Fibroblast of lung (primary cell): ENCODE measurements at places on chromosomes 1 and 21. TPM values are rescaled to one million over a fixed set of nuclear protein-coding genes. Genes with fewer than 3 reads are reported as not detected.

The PIK3R3 gene
- total RNA-seq, result 1.8 and 3.3 TPM in 2 replicates

The LGR6 gene
- not detected in 2 replicates for total RNA-seq

DNA sequence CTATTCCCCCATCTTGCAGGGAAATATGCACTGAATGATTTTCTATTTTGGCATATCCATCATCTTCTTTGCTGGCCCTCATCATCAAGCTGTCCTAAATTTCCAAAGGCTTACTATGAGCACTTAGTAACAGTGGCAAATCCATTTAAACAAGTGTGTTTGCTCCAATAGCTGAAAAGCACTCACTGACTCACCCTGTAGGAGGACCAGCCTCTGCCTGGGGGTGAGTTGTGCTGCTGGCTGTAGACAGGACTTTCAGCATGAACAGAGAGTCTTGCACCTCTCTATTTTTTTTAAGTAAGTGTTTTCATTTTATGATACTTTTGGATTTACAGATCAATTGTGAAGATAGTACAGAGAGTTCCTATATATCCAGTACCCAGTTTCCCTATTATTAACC is 97.3 kb downstream of the SLC35F3 start:
- H3K4me3 ChIP-seq, result no peak overlapping the region
- DNase-seq, result peak; percentile 10
- no peaks in the 10 kb centered on the region for H3K27me3 ChIP-seq
- H3K27ac ChIP-seq, result no peak overlapping the region
- no peaks in the 10 kb centered on the region for H3K4me1 ChIP-seq

GRCh38 chr1:174519844-174520243 is 72.1 kb downstream of the GPR52 start:
- H3K4me1 ChIP-seq, result no peaks in the 10 kb centered on the region
- no peak overlapping the region for H3K27ac ChIP-seq
- H3K4me3 ChIP-seq, result no peak overlapping the region
- no peak for DNase-seq

DNA sequence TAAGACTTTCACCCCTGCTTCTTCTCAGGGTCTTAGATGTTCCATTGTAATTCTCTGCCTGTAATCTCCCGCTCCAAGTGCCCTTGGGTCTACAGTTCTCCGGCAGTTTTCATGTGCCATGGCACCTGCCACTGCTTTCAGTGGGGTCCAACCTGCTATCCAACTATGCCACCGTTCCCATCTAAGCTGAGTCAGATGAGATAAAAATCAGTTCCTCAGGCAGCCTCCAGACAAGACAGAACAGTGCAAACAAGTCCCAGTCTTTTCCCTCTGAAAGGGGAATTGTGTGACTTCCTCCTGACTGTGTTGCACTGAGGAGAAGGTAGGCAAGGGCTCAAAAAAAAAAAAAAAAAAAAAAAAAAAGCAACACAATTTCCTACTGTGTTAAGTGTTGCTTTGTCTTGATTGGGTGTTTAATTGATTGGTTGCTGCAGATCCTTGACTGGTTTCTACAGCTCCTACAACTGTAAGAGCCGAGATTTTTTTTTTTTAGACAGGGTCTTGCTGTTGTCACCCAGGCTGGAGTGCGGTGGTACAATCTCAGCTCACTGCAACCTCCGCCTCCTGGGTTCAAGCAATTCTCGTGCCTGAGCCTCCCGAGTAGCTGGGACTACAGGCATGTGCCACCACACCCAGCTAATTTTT is 50.7 kb downstream of the EBNA1BP2 start:
- no peaks in the 10 kb centered on the region for H3K27me3 ChIP-seq
- no peak overlapping the region for H3K4me3 ChIP-seq
- H3K36me3 ChIP-seq, result no peaks in the 10 kb centered on the region
- H3K4me1 ChIP-seq, result no peaks in the 10 kb centered on the region

DNA sequence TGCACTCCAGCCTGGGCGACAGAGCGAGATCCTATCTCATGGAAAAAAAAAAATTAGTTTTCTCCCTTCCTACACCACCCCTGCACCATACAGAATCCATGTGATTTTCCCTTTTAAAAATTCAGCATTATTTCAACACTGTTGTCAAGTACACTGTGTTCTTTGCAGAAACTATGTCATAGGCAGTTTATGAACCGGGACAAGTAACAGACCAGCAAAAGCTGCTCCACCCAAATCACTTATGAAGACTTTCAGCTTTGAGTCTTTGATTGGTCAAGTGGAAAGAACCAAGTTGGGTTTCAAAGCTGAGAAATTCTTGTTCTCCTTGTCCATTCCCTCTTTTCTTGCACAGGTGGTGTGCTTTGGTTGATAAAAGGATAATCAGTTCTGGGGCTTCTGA is 173.0 kb downstream of the CDC7 start:
- no peaks in the 10 kb centered on the region for H3K4me1 ChIP-seq
- H3K4me3 ChIP-seq, result no peak overlapping the region
- H3K27ac ChIP-seq, result no peak overlapping the region
- no peak for DNase-seq
- H3K27me3 ChIP-seq, result no peaks in the 10 kb centered on the region

- peaks cover 88% of the 10 kb centered on the region for H3K27me3 ChIP-seq
- no peak for DNase-seq
- no peaks in the 10 kb centered on the region for H3K36me3 ChIP-seq
- no peak overlapping the region for H3K27ac ChIP-seq
These were observed 10.0 kb downstream of the RNF220 start for GRCh38 chr1:44415013-44415412.

GRCh38 chr21:46128106-46128932 is 27.1 kb downstream of the FTCD start:
- DNase-seq, result no peak
- peaks cover 71% of the 10 kb centered on the region for H3K36me3 ChIP-seq

- H3K4me3 ChIP-seq, result no peak overlapping the region
- no peak overlapping the region for H3K27ac ChIP-seq
- no peaks in the 10 kb centered on the region for H3K36me3 ChIP-seq
- H3K4me1 ChIP-seq, result no peaks in the 10 kb centered on the region
These were observed 53.9 kb downstream of the VCAM1 start for GRCh38 chr1:100773444-100773843.

DNA sequence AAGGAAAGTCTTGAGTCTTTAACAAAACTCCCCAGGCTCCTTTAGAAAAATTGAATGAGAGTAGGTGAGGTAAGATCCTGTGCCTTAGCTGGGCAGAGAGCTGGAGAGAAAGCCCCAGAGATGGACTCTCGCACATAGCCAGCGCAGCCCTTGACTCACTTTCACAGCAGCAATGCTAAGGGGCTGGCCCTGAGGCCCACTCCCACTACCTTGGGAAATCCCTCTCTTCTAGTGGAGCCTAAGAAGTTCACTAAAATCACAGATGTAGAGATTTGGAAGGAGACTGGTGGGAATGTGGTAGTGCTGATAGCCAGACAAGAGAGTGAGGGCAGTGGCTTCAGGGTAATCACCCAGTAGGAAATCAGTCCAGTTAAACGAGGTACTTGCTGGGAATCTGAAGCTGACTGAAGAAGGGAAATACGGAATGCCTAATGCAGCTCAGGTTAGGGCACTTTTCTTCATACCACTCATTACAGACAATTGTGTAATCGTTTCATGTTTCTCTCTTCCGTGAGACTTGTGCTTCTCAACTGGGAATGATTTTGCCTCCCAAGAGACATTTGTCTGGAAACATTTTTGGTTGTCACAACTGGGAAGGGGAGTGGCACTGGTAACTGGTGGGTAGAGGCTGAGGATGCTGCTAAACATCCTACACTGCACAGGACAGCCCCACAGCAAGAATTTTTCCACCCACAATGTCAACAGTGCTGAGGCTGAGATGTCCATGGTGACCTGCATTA is 42.4 kb upstream of the LRRC8C start:
- H3K27me3 ChIP-seq, result no peaks in the 10 kb centered on the region
- no peaks in the 10 kb centered on the region for H3K4me1 ChIP-seq
- DNase-seq, result no peak
- H3K4me3 ChIP-seq, result no peak overlapping the region

- no peaks in the 10 kb centered on the region for H3K4me1 ChIP-seq
- DNase-seq, result peak; percentile 22
- no peak overlapping the region for H3K27ac ChIP-seq
- no peaks in the 10 kb centered on the region for H3K36me3 ChIP-seq
- H3K27me3 ChIP-seq, result peaks cover 14% of the 10 kb centered on the region
- H3K4me3 ChIP-seq, result no peak overlapping the region
These were observed 68.0 kb downstream of the RUNX3 start for GRCh38 chr1:24861821-24862727.

- no peaks in the 10 kb centered on the region for H3K27me3 ChIP-seq
- no peak overlapping the region for H3K27ac ChIP-seq
- peak; percentile 83 for DNase-seq
- no peaks in the 10 kb centered on the region for H3K36me3 ChIP-seq
- H3K4me1 ChIP-seq, result no peaks in the 10 kb centered on the region
These were observed 75.7 kb upstream of the KIF26B start for GRCh38 chr1:245079021-245079609.

- H3K36me3 ChIP-seq, result no peaks in the 10 kb centered on the region
- H3K27me3 ChIP-seq, result no peaks in the 10 kb centered on the region
- peak; percentile 97 for DNase-seq
- peaks cover 4% of the 10 kb centered on the region for H3K4me1 ChIP-seq
These were observed at the start of gene EYA3 for GRCh38 chr1:28088168-28088961. TSS of gene EYA3 (minus strand) at chr1:28088610. CDS start at chr1:28058026, 30,584 bp downstream.

- no peaks in the 10 kb centered on the region for H3K36me3 ChIP-seq
- H3K27me3 ChIP-seq, result no peaks in the 10 kb centered on the region
- peaks cover 3% of the 10 kb centered on the region for H3K4me1 ChIP-seq
- no peak overlapping the region for H3K27ac ChIP-seq
- peak; percentile 95 for DNase-seq
- peak overlapping the region; percentile 9 for H3K4me3 ChIP-seq
These were observed 68.5 kb downstream of the DYRK1A start for GRCh38 chr21:37435120-37435519.

GRCh38 chr1:244636488-244637259 is 16.3 kb upstream of the DESI2 start:
- H3K4me1 ChIP-seq, result no peaks in the 10 kb centered on the region
- no peaks in the 10 kb centered on the region for H3K36me3 ChIP-seq
- no peak for DNase-seq
- peaks cover 5% of the 10 kb centered on the region for H3K27me3 ChIP-seq
